ENCODE measurements at places on chromosomes 4 and X.

GRCh38 chrX:15598026-15598425 lies 2.7 kb downstream of the ACE2 start:
- no peak for DNase-seq

- DNase-seq, result no peak
These were observed 3.5 kb downstream of the GPR34 start for GRCh38 chrX:41692162-41692749.

DNA sequence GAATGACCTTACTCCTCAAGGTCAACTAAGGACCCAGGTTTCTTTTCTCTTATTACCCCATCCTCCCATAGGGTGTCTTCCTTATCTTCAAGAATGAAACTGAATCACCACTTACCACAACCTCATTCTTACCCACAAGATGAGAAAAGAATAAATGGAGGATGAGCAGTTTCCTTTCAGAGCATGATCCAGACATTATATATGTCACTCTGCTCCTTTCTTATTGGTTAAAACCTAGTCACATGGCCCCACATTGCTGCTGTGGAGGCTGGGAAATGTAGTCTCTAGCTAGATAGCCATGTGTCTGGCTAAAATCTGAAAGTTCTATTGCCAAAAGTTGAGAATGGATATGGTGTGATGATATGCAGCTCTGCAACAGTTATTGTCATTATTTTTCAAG lies 62.4 kb upstream of the RAI2 start:
- DNase-seq, result no peak

- DNase-seq, result no peak
These were observed 1.4 kb downstream of the DCHS2 start for GRCh38 chr4:154490234-154490582.

DNA sequence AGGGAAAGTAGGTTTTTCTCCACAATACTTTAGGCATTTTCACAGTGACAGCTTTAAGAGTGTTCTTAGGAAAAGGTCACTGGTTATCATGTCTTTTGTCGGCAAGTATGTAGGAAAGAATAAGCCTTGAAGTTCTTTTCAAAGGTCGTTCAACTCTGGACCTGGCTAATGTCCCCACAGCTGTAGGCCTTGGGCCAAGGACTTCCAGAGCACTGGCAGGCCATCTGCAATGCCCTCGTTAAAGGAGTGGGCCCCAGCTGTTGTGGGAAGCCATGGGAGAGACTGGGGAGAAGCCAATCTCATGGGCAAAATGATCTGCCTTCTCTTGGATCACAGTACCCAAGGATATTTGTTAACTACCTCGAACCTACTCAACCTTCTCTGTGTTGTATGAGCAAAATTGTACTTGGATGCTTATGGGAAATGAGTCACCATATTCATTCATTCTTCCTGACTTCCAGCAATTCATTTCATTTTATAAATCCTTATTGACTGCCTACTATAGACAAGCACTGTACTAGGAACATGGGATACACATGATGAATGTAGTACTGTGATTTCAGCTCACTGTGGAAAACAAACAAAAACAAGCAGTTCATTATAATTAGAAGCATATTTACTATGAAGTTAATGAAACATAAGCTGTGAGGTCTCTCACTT lies 141.1 kb upstream of the KIT start:
- no peak for DNase-seq

DNA sequence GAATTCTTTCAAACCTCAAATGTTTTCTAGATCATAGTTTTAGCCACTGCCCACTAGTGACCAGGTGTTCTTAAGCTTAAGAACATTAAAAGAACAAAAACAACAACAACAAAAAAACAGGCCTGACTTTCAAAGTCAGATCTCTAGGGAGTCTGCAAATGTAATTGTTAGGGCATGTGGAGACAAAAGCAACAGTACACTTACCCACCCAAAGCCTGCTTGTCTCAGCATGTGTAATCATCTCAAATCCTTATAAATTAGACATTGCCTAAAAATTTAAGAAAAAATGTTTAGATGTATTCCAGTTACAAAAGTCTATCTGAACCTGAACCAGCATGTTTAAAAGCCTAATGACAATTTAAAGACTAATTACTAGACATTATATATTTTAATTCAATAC lies 79.9 kb downstream of the SLC7A11 start:
- no peak for DNase-seq

DNA sequence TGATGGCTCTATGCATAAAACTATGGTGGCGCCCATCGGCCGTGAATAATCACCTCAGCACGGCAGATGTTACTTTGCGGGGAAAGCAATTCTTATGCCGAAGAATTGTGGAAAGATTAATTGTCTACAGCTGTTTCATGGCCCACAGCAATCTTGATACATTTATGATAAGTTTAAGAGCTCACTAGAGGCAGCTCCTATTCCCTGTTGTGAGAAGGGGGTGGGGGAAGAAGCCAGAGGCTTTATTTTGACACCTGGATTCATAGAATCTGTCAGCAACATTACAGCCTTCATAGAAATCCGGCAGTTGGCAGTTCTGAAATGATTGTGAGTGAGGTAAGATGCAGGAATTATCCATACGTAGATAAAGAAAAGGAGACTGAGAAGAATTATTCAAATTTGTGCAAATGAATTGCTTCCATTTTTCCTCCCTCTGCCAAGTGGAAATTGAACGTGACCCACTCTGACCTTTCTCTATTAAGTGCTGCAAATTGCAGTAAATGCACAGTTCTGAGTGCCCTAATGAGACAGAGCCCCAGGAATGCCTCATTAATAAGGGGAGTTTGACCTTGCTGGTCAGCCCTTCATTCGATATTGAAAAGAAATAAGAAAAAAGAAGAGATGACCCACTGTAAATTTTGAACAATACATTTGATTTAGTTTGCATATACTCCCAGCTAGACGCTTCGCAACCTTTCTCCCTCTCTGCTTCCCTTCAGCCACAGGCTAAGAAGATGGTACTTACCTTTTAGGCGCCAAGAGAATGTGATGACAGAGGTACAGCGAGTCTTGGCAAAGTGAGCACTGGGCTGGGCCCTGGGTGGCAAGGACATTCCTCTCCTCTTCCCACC lies 188.8 kb downstream of the GPAT3 start:
- DNase-seq, result no peak

DNA sequence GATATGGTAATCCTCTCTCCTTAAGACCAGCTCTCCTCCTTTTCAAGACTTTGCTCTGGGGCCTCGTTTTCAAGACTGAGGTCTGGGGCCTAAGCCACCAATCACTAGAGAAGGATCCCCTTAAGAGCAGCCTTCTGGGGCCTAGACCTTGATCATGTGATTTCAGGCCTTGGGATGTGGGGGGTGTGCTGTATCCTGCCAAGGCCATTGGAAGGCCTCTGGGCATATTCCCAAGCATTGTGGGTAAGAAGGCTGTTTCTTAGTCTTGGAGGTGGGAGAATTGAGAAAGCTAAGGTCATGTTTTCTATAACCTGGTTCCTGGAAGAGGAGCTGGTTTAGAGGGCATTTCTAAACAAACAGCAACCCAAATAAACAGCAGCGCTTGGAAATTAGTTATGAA lies 12.1 kb downstream of the TMEM164 start:
- DNase-seq, result no peak

- DNase-seq, result peak; percentile 18
These were observed 30.3 kb downstream of the STPG2 start for GRCh38 chr4:98113012-98113411.

DNA sequence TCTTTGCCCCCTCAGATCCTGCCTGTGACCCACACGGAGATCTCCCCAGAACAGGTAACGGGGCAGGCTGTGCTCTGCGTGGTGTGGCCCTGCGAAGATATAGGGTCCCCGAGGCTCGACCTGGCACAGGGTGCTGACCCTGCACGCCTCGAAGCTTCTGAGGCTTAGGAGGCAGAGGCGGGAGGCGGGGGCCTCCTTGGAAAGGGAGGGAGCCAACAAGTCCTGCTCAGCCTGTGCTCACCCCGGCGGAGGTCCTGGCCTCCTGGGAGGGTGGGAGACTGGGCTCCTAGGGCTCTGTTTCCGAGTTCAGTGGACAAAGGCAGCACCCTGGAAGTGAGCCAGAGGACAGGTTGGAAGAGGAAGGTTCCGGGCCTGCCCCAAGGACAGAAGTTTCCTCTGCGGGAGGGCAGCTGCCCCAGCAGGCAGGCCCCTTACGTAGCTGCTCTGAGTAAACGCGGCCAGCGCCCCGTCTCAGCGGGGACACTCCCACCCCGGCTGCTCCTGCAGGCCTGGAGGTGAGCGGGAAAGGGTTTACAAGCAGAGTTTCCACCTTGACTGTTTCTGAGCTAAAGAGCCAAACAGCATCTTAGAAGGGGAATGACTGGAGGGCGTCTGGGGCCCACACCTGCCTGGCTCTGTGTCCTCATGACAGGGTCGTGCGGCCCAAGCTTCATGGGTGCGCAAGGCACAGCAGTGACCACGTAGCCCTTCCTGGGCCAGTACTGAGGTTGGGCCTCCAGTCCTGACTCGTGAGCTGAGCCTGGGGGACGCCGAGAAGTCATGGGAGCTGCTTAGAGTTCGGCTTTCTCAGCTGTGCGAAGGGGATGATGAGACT lies 16.1 kb downstream of the TMEM175 start:
- DNase-seq, result no peak

GRCh38 chr4:187027272-187027671 lies 303.6 kb upstream of the FAT1 start:
- DNase-seq, result no peak

DNA sequence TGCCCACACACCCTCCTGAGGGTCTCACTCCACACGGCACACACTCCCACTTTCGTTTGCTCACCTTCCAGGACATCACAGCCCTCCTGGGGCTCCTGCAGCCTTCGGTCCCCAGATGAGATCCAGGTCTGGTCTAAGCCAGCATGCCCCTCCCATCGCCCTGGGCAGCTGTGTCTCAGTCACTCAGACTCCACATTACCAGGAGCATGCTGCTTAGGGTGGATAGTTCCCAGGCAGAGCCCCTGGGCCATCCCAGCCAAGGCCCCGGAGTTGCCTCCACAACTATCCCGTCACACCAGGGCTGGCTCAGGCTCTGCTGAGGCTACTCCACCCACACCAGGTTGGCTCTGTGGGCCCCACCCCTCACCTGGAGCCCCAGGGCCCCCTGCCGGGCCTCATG lies 50.4 kb upstream of the PSAPL1 start:
- DNase-seq, result no peak

DNA sequence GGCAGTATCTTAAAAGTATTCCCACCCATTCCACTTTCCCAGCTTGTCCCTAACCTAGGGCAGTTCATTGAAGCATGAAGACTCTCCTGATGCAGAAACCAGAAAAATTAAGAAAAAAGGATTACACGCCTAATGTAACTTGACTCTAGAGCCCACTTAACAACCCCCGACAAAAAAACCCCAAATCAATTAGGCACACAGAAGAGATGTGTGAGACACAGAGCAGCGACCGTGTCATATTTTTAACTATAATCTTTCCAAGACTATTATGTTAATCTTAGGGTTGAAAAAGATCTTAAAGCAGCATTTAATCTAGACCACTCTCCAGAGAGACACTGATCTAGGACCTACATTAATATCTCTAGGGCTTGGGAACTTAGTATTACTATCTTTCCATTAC lies 1.3 kb downstream of the YTHDC1 start:
- no peak for DNase-seq

Measured in NCI-H1930 (cell line).